H9 (cell line): ENCODE measurements at places on chromosomes 1 and 21.

DNA sequence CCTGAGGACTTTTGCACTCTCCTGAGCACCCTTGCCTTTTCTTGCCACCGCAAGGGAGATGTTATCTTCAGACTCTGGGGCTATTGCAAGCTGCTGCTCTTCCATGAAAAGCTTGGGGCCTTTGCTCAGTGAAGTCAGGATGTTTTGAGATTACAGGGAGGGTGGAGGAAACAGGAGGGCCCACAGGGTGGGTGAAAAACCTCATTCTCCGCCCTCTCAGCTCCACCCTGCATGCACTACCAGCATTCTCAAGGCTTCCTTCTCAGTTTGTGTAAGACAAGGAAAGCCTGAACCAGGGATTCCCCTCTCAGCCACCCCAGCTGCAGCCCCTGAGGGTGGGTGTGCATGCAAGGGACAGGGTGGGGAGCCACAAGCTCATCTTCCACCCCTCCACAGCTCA, 25.8 kb upstream of the ZNF648 start:
- no peaks in the 10 kb centered on the region for H3K36me3 ChIP-seq
- DNase-seq: no peak
- no peak overlapping the region for H3K4me3 ChIP-seq
- no peaks in the 10 kb centered on the region for H3K27me3 ChIP-seq
- no peak overlapping the region for H3K27ac ChIP-seq

DNA sequence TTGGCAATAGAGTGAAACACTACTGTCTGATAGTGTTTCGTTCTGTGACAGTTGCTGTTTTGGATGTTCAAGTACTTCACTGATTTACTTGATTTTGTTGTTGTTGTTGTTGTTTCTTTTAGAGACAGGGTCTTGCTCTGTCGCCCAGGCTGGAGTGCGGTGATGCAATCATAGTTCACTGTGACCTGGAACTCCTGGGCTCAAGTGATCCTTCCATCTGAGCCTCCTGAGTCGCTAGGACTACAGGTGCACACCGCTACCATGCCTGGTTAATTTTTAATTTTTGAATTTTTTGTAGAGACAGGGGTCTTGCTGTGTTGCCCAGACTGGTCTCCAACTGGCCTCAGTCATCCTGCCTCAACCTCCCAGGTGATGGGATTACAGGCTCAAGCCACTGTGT, 2.3 kb downstream of the ATF6 start:
- H3K27ac ChIP-seq: no peak overlapping the region
- H3K4me1 ChIP-seq: no peaks in the 10 kb centered on the region; the same call in 1 of the 2 replicates
- no peak overlapping the region for H3K4me3 ChIP-seq
- DNase-seq: no peak
- H3K27me3 ChIP-seq: no peaks in the 10 kb centered on the region

DNA sequence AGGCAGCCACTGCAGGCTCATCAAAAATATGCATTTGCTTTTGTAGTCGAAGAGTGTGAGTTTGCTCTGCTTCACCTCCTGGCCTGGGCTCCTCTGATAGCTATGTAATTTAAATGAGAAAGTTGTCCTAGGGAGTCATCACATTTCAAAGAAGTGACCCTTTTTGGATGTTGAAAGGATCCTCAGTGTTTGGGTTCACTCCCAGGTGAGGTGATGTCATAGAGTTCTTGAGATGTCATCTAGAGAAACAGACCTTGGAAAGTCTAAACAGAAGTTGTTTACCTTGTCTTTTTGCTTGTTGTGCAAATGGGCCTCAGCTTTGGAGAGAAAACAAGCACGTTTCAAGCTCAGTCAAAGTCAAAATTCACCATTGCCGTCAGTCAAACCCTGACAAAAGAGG, 92.0 kb upstream of the BARHL2 start:
- no peaks in the 10 kb centered on the region for H3K36me3 ChIP-seq
- H3K27me3 ChIP-seq: peaks cover 36% of the 10 kb centered on the region
- H3K27ac ChIP-seq: no peak overlapping the region

DNA sequence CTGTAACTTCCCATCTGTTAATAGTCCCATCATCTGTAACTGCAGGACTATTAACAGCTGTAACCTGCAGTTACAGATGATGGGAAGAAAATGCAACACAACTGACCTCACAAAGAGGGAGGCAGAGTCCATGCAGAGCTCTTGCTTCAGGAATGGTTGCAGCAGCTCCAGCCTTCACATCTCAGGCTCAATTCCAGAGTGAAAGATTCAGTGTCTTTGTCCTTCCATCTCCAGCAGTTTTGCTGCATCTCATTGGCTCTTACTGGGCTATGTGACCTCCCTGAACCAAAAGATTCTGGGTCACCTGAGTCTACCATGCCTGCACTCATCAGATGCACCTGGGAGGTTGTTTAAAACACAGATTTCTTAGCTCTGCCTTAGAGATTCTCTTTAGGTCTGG, 686.7 kb downstream of the MATN1 start:
- H3K36me3 ChIP-seq: peaks cover 6% of the 10 kb centered on the region
- no peaks in the 10 kb centered on the region for H3K27me3 ChIP-seq
- no peak overlapping the region for H3K27ac ChIP-seq

- peaks cover 3% of the 10 kb centered on the region; the same call in 1 of the 3 replicates for H3K36me3 ChIP-seq
- DNase-seq: peak; percentile 92
- no peaks in the 10 kb centered on the region for H3K27me3 ChIP-seq
- peak overlapping the region; percentile 81 for H3K27ac ChIP-seq
- no peak overlapping the region; the same call in 1 of the 2 replicates for H3K4me3 ChIP-seq
- peaks cover 10% of the 10 kb centered on the region; the same call in 1 of the 2 replicates for H3K4me1 ChIP-seq
Observed at GRCh38 chr1:42966688-42967612, 8.3 kb upstream of the SLC2A1 start.
